GM13976 (cell line): ENCODE measurements at places on chromosomes 16 and 17.

GRCh38 chr17:77212833-77213777 lies 72.3 kb downstream of the SEC14L1 start:
- DNase-seq: no peak

DNA sequence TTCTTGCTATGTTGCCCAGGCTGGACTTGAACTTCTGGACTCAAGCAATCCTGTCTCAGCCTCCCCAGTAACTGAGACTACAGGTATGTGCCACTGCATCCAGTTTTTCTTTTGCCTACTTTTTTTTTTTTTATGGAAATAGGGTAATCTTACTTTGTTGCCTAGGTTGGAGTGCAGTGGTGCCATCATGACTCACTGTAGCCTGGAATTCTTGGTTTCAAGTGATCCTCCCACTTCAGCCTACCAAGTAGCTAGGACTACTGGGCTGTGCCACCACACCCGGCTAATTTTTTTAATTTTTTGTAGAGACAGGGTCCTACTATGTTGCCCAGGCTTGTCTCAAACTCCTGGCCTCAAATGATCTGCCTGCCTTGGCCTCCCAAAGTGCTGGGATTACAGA lies 10.0 kb downstream of the LRRC36 start:
- no peak for DNase-seq

GRCh38 chr17:76791053-76791980 lies 53.4 kb downstream of the MFSD11 start:
- peak; percentile 57 for DNase-seq

DNA sequence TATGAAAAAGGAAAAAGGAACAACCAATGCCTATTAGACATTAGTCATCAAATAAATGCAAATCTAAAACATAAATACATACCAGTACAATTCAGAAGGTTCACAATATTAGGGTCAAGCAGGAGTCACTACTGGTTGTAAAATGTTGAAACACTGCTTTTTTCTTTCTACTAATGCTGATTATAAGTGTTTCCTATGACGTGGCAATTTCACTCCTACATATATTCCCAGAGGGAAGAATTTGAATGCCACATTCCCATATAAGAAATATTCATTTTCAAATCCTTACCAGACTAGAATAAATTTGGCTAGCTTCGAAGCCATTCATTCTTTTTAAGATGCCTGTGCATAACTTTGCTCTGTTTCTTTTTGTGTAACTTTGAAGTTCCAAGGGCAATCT lies 2.6 kb upstream of the KRTAP9-2 start:
- no peak for DNase-seq

GRCh38 chr16:11536104-11536866 lies 50.4 kb downstream of the LITAF start:
- DNase-seq: no peak

DNA sequence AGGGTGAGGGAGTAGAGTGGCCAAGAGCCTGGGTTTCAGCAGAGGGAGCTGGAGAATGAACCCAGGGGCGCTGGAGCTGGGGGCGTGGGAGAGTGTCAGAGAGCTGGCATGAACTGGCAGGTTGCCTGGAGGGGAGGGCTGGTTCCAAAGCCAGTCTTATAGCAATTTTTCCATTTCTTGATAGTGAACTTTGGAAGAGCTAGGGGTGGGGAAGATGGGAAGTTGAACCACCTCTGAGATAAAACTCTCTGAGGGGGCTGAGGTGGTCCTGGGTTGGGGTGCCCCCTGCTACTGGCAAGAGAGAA lies 36.9 kb downstream of the ADGRG5 start:
- no peak for DNase-seq

DNA sequence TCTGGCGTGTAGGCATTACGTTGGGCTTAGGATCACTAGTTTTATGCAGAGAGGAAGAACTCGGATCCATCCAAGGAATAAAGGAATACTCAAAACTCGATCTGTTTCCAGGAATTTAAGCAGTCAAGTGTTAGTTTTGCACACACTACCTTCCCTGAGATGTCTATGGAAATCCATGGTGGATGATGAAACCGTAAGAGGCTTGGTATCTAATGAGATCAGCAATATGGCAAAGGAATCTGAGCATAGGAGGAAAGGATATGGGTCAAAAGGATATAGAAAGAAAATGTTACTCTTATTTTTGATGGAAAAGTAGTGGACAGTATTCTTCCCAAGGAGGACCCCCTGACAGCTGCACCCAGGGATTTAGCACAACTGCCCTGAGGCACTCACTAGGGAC lies 59.6 kb downstream of the SMG6 start:
- no peak for DNase-seq

GRCh38 chr17:7854078-7854777 lies 638 bp upstream of the TMEM88 start:
- no peak for DNase-seq

DNA sequence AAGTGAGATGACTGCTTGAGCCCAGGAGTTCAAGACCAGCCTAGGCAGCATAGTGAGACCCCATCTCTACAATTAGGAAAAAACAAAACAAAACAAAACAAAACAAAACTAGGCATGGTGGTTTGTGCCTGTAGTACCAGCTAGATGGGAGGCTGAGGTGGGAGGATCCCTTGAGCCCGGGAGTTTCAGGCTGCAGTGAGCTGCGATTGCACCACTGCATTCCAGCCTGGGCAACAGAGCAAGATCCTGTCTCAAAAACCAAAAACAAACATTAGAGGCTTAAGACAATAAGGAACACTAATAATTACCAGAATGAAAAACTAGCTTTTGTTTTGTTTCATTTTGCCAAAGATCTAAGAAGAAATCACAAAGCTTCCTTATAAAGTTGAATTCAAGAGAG lies 69.2 kb downstream of the GPRC5B start:
- no peak for DNase-seq

DNA sequence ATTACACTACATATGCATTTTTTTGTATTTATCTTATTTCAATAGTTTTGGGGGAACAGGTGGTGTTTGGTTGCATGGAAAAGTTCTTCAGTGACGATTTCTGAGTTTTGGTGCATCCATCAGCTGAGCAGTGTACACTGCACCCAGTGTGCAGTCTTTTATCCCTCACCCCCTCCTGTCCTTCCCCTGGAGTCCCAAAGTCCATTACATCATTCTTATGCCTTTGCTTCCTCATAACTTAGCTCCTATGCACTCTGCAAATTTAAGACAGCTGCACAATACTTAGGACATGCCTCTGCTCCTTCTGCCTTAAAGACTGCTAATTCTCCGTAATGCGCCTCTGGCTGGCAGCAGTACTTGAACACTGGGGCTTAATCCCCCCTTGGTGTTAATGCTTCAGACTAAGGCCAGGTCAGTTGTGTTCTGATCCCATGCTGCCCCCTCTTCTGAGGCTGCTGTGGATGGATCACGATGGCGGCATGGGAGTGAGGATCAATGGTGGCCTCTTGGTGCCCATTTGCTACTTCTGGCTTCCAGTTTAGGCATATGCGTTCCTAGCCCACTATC lies 146.2 kb downstream of the PARN start:
- no peak for DNase-seq

DNA sequence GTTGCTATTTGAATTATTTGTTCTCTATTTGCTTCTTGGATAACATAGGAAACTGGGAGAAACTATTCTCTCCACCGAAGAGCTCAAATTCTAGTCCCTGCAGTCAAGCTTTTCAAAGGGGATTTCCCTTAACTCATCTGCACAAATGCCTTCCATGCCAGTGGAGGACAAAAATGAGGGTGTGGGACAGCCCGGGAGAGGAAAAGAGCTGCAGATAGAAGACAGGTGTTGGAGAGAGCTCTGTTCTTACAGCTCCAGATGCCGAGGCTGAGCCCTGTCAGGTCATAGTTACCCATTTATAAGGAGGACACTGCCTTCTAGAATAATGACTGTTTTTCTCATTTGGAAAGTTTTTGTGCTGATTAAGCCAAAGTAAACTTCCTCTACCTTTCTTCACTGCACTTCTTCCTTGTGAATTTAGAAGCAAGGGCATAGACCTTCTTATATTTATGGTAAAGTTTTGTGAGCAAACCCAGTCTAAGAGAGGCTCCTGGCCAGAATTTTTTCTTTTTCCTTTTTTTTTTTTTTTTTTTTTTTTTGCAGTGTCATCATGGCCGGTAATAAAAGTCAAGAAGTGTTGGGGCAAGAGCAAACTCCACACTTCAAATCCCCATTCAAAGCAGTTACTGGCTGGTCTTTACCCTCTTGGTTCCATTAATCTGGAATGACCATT lies 177.2 kb downstream of the ABCC12 start:
- DNase-seq: no peak

GRCh38 chr17:17943281-17943984 lies 28.8 kb downstream of the TOM1L2 start:
- no peak for DNase-seq

GRCh38 chr16:70653406-70653805 lies 7.0 kb downstream of the IL34 start:
- no peak for DNase-seq

DNA sequence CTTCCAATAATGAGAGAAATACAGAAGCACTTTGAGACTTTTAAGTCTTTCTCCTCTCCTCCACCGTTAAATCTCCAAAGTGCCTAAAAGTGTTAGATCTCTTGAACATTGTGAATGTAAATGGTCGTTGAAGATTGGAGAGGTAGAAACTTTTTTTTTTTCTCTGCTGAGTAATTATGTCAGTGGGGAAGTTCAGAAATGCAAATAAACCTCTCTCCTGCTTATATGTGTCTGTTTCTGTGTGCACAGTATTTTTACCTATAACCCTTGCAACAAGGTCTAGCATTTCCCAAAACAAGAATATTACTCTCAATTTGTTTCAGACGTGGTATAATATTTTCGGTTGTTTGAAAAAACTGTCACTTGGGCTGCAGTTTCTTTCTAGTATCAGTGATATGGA lies 833.6 kb upstream of the CDH8 start:
- no peak for DNase-seq

DNA sequence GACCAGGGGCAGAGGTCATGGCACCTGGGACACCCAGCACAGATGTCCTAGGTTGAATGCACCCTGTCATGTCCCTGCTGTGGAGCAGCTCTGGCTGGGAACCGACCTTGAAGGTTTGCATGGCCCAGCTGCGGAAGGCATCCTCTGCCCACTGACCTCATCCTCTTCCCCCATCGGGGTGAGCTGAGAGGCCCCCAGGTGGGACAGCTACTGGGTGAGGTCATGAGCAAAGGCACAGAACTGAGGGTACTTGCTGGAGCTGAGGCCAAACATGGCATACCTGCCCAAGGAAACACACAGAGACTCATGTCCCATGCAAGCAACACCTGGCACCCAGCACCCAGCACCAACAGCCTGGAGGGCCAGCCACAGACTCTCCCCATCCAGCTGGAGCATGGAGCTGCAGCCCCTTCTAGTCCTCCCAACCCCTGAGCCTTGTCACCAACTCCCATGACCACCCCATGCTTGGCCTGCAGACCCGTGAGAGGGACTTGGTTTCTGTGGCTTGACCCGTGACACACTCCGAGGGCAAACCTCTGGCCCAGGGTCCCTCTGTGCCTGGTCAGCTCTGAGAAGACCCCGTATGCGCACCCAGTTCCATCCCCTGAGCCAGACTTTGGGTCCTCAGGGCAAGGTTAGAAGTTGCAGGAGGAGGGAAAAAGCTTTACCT lies 33.1 kb downstream of the LGALS9 start:
- no peak for DNase-seq

GRCh38 chr16:14168146-14168545 lies 97.0 kb downstream of the MRTFB start:
- DNase-seq: no peak

- DNase-seq: no peak
These were observed 86.7 kb downstream of the TMEM132E start for GRCh38 chr17:34665819-34666763.

DNA sequence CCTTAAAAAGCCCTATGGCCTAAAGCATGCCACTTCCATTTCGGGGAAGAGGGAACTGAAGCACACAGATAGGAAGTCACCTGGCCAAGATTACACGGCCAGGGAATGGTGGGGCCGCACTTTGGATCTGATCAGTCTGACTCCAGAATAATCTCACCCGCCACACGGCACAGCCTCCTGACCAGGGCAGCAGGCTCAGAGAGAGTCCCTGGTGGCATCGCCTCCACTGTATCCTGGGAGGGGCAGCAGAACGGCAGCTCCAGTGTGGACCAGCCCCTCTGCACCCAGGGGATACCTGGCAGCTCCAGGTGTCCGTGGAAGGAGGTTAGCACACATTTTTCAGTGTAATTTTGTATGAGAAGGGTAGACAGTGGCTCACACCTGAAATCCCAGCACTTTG lies 35.5 kb downstream of the VAC14 start:
- DNase-seq: no peak

GRCh38 chr17:38601539-38602351 lies 4.0 kb downstream of the SRCIN1 start:
- no peak for DNase-seq

DNA sequence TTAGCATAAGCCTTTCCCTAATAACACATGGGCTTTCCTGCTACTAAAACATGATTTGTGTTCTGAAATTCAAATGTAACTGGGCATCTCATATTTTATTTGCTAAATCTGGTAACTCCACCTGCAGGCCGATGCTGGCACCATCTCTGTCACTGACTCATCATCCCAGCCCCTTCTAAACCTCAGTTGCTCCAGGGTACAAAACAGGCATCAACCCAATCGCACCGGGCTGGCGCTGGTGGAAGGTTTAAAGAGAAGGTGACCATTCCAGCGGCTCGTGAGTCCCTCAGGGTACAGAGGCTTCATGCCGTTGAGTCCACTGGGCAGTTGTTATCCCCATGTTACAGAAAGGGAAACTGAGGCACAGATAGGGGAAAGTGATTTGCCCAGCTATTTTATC lies 27.1 kb downstream of the PPL start:
- no peak for DNase-seq

DNA sequence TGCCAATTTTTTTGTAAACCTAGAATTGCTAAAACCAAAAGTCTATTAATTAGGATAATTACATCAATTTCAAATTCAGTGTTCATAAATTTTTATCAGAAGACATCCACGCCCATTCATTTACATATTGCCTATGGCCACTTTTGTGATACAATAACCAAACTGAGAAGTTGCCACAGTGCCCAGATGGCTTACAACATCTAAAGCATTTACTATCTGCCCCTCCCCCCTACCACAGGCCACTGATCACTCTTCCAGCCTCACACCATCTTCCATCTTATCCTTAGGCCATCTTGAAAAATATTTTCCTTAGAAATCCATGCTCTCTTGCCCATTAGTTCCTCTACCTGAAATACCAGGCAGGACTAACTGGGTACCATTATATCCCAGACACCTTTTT lies 6.3 kb upstream of the PRKAR1A start:
- no peak for DNase-seq

GRCh38 chr17:59962739-59963318 lies 1.7 kb downstream of the RNFT1 start:
- no peak for DNase-seq

DNA sequence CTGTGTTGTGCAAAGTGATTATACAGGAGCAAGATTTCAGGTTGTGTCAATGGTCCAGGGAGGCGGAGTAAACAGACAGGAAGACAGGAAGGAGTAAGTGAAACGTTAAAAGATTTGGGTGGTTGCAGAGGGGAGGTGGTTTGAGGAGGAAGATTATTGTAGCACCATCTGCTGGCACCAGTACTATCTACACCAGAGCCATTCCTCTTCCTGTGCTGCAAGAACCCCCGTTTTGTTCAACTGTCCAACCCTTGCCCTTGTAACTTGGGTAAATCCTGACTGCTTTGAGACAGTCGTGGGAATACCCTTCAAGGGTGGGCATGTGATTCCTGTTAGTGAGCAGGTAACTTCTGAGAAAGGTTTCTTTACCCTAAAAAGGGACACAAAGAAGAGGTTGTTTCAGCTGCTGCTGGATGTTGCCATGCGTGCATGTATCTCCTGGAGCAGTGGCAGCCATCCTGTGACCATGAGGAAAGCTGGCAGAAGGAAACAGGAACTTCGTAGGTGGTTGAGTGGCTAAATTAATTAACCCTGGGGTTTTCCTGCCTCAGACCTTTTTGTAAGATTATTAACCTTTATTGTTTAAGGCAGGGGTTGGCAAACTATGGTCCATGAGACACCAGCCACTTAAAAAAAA lies 124.1 kb downstream of the PRKCA start:
- DNase-seq: peak; percentile 28
